Ascending aorta (tissue), 2 donors: ENCODE measurements at places on chromosomes 7 and 10.

DNA sequence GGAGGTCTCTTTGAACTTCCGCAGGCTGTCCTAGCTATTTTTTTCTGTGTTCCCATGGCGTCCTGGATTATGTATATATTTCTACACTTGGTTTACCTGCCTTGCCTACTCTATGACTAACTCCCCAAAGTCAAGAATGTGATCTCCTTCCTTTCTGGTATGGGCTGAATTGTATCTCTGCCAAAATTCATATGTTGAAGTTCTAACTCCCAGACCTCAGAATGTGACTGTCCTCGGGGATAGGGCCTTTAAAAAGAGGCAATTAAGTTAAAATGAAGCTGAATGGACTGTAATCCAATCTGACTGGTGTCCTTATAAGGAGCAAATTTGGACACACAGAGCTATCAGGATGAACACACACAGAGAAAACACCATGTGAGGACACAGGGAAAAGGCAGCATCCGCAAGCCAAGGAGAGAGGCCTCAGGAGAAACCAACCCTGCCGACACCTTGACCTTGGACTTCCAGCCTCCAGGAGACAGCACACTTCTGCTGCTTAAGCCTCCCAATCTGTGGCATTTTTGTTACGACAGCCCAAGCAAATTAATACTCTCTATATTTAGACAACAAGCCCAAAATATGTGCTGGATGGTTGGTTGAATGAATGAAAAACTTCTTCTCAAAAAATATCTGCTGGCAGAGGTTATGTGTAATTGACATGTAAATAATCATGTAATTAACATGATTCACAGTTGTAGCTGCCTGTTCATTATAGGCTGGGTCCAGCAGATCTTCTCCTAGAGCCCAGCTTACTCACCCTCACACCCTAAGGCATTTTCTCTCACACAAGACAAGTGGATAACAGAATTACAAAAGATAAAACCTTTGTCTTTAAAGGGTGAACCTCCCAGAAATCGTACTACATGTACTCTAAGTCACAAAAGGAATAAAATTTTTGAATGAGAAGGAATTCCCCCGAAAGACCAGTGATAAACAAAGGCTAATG, 123.7 kb downstream of the CUBN start:
- no peak for DNase-seq

DNA sequence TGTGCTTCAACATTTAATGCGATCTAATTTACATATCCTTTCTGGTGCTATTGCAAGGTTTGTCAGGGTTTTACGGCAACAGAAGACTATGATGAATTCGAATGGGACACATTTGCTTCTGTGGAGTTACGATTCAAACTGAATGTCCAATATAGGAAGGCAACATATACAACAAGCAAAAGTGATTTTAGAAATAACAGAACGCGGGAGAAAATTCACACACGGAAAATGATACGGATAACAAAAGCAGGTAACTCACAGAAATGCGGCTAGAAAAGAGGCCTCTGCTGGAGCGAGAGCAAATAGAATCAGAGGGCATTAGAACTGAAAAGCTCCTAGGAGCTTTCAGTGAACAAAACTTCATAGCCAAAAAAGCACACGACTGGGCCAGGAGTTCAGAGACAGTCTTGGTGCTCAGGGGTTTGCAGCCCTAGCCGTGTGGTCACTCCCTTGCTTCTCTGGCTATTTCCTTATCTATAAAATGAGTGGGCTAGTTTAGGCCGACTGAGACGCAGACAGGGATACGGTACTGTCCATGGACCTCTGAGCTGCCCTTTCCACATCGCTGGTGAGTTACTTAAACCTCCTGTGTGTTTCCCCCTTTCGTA, 557 bp upstream of the TAX1BP1 start:
- DNase-seq, result peak; percentile 67

DNA sequence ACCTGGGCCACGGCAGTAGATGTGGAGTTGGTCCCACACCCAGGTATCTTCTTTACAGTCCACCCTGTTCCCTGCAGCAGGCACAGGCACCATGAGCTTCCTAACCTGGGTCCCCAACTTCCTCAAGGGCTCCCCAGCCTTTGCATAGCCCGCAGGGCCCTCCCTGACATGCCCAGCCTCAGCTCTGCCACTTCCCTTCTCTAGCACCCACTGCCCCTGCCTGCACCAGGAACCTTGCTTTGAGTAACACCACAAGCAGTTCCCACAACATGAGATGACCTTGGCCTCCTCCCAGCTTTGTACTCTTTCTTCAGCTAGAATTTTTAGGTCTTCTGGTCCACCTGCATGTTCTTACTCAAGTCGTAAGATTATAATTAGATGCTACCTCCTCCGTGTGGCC, 92.2 kb upstream of the ZPBP start:
- DNase-seq, result no peak

DNA sequence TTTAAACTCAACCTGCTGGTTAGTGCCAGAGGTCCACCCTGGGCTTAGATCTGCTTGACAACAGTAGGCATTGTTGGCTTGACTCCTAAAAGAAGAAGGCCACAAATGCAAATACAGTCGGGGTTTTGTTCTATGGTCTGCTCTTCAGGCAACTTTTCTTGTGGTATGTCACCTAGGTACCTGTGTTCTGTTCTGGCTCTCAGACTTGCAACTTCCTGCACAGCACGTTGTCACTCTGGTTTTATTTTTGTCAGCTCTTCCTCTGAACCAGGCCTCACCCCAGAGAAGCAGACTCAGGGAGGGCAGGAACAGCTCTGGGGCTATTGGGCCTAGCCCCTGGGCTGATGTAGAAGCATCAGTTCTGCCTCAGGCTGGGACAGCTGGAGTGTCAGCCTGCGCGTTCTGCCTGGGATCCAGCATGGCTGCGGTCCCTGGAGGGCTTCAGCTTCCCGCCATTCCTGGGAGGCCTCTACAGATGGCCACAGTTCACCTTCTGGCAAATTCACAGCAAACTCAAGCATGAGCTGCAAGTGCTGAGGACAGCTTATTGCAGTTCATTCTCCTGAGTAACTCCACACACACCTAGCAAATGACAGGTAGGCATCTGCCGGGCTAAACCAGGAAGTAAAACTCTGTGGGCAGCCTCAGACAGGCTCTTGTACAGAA, 11.0 kb upstream of the PDCD4 start:
- no peak for DNase-seq

DNA sequence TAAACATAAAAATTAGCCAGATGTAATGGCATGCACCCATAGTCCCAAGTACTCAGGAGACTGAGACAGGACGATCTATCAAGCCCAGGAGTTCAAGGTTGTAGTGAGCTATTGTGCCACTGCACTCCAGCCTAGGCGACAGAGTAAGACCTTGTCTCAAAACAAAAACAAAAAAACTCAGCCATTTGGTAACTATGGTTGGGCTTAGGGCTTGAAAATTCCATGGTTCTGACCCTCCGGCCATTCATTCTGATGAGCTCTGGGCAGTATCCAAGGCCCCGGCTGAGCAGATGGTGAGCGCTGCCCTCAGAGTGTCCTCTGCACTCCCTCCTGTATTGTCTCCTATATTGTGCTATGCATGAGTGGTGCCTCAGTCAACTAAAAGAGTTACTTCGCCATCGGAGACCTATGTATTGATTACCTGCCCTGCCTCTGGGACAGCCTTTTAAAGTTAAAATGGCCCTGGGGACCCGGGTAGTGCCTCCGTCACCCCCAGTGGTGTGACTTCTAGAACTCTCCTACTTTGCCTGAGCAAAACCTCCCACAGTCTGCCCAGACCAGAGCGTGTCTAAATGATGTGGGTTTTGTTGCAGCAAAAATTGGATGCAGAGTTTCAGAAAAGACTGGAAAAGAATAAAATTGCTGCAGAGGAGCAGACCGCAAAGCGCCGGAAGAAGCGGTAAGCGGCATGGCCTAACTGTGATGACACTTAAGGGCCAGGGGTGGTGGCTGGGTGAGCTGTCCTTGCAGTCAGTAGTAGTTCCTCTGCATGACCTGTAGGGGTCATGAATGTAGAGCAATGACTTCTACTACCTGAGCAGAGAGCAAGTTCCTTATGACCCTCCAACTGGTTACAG, 8.1 kb downstream of the PRKRIP1 start:
- no peak for DNase-seq

- peak; percentile 37 for DNase-seq
Observed at GRCh38 chr7:30838008-30838407, 66.8 kb downstream of the MINDY4 start.

- no peak for DNase-seq
Observed at GRCh38 chr7:28373990-28374389, 38.3 kb upstream of the CREB5 start.

DNA sequence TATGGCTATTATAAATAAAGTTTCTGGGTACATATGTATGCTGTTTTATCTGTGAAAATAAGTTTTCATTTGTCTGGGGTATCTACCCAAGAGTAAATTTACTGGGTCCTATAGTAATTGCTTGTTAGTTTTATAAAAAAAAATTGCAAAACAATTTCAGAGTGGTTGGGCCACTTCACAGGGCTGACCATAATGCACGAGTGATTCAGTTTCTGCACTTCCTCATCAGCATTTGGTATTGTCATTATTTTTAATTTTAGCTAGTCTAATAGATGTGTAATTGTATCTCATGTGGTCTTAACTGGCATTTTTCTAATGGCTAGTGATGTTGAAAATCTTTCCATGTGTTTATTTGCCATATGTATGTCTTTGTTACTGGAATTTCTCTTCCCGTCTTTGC, 452.4 kb upstream of the AKR1E2 start:
- DNase-seq, result no peak

DNA sequence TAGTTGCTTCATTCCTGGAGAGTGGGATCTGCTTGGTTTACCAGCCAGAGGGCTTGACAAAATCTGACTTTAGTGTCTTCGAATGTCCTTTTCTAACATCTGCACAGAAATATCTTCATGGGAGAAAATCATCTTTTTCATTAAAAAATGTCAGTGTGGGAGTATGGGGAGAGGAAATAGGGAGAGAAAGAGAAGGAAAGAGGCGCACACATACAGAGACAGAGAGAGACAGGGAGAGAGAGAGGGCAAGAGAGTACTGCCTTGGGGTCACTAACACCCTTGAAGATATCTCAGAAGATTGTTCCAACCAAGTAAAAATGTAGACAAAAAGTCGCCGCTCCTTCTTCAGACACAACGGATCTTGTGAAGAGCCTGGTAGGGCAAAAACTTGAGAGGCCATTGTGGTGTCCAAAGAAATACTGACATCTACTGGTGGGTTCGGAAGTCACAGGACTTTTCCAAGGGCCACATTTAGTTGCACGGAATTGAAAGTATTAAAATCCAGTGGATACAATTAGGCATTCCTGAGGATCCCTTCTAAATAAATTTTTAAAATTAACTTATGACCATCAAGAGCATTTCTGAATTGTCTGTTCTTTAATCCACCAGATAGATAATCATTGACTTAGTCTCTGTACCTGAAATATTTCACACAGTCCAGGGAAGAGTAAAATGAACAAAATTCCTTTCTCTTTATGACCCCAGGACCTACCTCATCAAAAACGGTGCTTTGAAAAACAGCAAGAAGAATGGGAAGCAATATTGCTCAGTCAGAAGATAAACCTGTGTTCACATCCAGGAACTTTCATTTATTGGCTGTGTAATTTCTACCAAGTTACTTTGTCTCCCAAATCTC, 29.7 kb downstream of the VIM start:
- no peak for DNase-seq

- no peak for DNase-seq
Observed at GRCh38 chr10:101291331-101292193, 62.3 kb upstream of the LBX1 start.

GRCh38 chr7:45985902-45986301, 64.8 kb upstream of the IGFBP3 start:
- DNase-seq, result no peak

DNA sequence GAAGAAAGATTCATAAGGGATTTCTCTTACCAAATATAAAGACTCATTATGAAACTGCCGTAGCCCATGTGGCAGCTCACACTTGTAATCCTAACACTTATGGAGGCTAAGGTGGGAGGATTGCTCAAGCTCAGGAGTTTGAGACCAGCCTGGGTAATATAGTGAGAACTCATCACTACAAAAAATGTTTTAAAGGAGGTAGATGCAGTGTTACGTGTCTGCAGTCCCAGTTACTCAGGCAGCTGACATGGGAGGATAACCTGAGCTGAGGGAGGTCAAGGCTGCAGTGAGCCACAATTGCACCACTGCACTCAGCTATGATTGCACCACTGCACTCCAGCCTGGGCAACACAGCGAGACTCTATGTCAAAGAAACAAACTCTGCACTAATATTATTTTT, 18.1 kb upstream of the DNA2 start:
- DNase-seq, result no peak

- no peak for DNase-seq
Observed at GRCh38 chr10:3778692-3779157, 6.3 kb downstream of the KLF6 start.

GRCh38 chr7:99623702-99624447, 7.1 kb downstream of the ZSCAN25 start:
- DNase-seq, result no peak

DNA sequence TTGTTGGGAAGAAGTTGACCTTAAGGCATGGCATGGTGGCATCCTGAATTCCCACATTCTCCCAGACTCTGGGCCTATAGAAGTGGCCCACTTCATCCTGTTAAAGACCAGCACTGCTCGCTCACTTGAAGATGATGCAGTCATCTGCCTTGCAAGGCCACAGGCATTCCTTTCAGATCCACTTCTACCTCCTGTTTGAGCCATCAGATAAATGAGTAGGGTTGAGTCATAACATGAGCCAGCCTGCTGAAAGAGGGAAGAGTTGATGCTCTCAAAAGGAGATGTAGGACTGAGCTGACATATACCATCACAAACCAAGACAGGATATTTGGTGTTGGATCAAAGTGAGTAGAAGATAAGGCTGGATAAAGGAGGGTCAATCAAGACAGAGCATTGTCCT, 1.5 kb upstream of the EBLN1 start:
- DNase-seq, result no peak

- DNase-seq, result no peak
Observed at GRCh38 chr10:42790835-42791234, 8.2 kb downstream of the BMS1 start.

DNA sequence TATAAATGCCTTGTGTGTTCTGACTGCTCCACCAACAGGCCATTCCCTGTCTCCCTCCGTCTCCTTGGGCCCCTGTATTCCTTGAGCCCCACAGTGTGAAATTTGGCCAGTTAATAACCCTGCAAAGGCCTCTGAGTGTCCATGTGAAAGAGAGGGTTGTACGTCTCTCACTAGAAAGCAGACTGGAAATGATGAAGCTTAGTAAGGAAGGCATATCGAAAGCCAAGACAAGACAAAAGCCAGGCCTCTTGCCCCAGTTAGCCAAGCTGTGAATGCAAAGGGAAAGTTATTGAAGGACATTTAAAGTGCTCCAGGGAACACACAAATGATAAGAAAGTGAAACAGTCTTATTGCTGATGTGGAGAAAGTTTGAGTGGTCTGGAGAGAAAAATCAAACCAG, 680.2 kb downstream of the SDK1 start:
- no peak for DNase-seq

DNA sequence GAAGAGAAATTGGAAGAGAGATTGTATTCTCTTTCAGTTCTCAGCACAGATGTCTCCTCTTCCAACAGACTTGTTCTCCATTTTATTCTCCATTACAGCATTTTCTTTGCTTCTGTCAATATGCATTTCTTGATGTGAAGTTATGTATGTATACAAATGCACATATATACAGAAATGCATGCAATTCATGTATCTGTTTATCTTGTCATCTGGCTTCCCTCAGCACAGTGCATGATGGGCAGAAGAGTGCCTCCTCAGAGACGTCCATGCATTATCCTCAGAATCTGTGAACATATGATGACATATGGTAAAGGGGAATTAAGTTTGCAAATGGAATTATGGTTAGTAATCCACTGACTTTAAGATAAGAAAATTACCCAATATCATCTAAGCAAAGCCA, 106.7 kb upstream of the VWC2 start:
- DNase-seq, result no peak

GRCh38 chr7:44893710-44894234, 8.4 kb upstream of the PURB start:
- no peak for DNase-seq

GRCh38 chr10:69241575-69241974, 21.4 kb downstream of the HKDC1 start:
- DNase-seq, result no peak
